ENCODE measurements at places on chromosomes 12 and 14. TPM values are rescaled to one million over a fixed set of nuclear protein-coding genes. Genes with fewer than 3 reads are reported as not detected.

Gene FMNL3
- 80.6 TPM for total RNA-seq

Gene NTN4
- total RNA-seq, result 16.3 TPM

Gene FZD10
- not detected for total RNA-seq

Gene SLC39A9
- 132 TPM for total RNA-seq

Gene TGFB3
- 15.8 TPM for total RNA-seq

Gene PZP
- total RNA-seq, result not detected

Gene KCTD10
- 141 TPM for total RNA-seq

Gene CLEC14A
- total RNA-seq, result under 0.01 TPM

Gene AVPR1A
- not detected for total RNA-seq

Gene CD163L1
- 2.4 TPM for total RNA-seq

Gene TAS2R8
- not detected for total RNA-seq

Gene PLEKHH1
- total RNA-seq, result 1.3 TPM

Gene DTX1
- under 0.01 TPM for total RNA-seq

Gene GSG1
- 0.44 TPM for total RNA-seq

Gene KRT7
- 7.0 TPM for total RNA-seq

Gene RBP5
- not detected for total RNA-seq

Gene MYBPC1
- not detected for total RNA-seq

Gene FLVCR2
- 1.1 TPM for total RNA-seq

Gene CLEC4D
- total RNA-seq, result not detected

Gene LRTM2
- total RNA-seq, result not detected

Gene PROX2
- not detected for total RNA-seq

Gene ANAPC5
- total RNA-seq, result 192 TPM

Gene CMTM5
- total RNA-seq, result not detected

Gene PKP2
- 3.7 TPM for total RNA-seq

Gene PIP4P1
- total RNA-seq, result 24.3 TPM

Gene NOS1
- total RNA-seq, result not detected

Gene SERPINA10
- not detected for total RNA-seq

Gene POU6F1
- 9.6 TPM for total RNA-seq

Gene CCDC59
- 30.9 TPM for total RNA-seq

Gene PPP4R4
- 0.43 TPM for total RNA-seq

Gene GPX2
- not detected for total RNA-seq

Gene KERA
- not detected for total RNA-seq

Gene MGP
- 1.0 TPM for total RNA-seq
